ENCODE measurements at places on chromosomes 12 and 14.

- no peak for DNase-seq
Measured at GRCh38 chr14:98501335-98501734, 770.7 kb downstream of the BCL11B start.

- no peak for DNase-seq
Measured at GRCh38 chr14:100580316-100581227, 6.6 kb downstream of the BEGAIN start.

GRCh38 chr12:45743247-45743646 lies 13.7 kb downstream of the ARID2 start:
- no peak for DNase-seq

GRCh38 chr12:72406111-72406510 lies 133.9 kb downstream of the TRHDE start:
- no peak for DNase-seq

- DNase-seq: no peak
Measured at GRCh38 chr12:123474485-123475245, 16.7 kb downstream of the SNRNP35 start.

- no peak for DNase-seq
Measured at GRCh38 chr12:24797901-24798300, 151.0 kb downstream of the BCAT1 start.

DNA sequence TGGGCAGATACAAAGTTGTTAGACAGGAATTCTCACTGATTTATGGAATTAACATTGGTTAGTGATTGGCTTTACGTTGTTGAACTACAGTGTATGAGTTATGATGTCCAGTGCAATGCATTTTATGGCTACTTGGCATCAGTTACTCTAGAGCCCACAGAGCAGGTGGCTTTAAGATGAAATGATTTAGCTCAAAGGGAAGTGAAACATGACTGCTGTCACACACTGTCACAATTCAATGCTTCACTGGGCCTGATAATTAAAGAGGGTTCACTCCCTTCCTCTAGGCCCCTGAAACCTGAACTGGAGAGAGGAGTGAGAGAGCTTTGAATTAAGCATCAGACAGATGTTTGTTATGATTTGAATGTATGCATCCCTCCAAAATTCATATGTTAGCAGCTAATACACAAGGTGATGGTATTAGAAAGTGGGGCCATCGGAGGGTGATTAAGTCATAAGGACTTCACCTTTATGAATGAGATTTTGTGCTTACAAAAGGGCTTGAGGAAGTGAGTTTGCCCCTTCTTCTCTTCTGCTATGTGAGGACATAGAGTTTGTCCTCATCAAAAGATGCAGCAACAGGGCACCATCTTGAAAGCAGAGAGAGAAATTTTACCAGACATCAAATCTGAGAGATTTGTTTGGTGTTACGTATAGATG lies 175.8 kb upstream of the GRIN2B start:
- DNase-seq: peak; percentile 62

DNA sequence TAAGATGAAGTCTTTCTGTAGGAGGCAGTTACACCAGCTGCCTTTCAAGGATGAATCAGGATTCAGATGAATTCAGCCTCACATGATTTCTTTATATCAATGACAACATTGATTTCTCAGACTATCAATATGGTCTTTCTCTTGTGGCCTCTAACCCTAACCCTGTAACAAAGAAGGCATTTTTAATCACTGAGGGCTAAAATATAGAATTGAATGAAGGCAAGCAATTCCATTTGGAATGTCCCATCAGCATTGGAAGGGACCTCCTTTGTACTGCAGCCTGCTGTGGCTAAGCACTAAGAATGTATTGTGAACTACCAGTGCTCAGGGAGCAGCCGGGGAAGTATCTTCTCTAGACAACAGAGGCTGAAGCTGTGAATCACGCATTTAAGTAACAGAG lies 90.6 kb upstream of the FRMD6 start:
- DNase-seq: no peak

DNA sequence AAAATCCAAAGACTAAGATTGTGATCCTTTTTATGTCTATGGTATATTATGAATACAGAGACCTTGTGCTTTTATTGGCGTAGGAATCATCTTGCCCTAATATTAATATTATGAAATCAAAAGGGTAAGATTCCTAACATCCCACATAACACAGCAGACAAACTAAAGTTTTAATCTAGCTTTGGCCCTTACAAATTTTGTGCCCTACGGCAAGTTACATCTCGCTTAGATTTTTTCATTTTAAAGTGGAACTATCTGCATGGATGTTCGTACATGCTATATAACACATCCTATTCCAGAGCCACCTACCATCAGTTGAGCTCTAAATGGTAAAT lies 217 bp upstream of the SMIM10L1 start:
- DNase-seq: no peak

DNA sequence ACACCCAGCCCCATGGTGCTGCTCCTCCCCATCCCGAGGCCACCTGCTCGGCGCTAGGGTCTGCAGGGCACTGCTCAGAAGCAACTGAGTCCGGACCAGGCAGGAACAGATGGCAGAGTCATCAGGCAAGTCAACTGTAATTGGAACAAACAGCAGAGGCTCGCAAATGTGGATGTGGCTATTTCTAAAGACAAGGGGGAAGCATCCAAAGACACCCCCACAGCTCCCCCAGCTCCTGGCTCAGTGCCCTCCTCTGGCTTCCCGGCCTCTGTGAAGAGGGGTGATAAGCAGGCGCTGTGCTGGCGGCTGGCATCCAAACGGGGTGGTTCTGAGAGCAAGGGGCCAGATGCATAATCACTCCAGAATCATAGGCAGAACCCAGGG lies 125.6 kb downstream of the PIWIL1 start:
- DNase-seq: no peak

DNA sequence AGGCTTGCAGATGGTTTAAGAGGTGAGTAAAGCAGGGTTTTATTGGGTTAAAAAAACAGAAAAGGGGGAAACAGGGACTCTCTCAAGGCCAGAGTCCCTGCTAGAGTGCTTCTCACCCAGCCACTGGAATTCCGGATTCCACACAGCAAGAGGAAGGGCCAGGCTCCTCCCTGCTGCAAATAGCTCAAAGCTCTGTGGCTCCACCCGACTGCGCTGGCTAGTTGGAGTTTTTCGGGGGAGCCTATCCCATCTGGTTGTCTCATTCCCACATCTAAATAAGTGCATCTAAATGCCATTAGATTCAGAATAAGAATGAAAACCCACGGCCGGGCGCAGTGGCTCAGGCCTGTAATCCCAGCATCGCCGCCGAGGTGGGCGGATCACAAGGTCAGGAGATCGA lies 791.5 kb downstream of the SLC16A7 start:
- no peak for DNase-seq

DNA sequence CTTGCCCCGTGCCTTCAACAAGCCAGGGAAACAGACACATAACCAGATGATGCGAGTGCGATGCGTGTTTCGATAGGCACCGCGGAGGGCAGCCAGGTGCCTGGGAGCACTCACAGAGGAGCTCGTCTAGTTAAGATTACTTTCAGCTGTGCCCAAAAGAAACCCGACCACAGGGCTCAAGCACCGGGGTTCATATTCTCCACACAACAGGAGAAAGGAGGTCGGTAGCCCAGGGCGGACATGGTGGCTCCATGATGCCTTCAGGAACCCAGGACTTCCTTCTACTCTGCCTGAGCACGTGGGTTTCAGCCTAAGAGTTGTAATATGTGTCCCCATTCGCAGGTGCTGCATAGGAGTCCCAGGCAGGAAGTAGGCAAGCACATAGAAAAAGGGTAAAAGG lies 53.7 kb upstream of the DDX11 start:
- DNase-seq: no peak

DNA sequence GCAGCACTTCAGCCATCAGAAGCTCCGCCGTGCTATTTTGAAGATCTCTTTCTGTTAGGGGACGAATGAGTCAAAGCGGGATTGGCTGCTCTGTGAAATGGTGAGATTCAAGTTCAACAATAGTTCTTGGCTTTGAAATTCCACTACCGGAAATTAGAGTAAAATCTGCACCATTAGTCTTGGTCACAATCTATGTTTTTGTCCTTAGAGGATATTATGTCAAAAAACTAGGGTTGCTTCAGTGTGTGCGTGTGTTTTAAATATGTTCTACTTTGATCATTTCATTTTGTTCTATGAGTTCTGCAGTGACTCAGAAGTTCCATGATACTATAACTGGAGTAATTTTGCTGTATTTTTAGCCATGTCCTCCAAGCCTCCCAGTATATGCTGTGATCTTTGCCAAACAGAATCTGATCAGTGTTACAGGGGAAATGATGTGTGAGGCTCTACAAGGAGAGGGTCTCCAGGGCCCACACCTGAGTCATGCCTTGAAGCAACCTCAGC lies 22.6 kb downstream of the GPHB5 start:
- no peak for DNase-seq

DNA sequence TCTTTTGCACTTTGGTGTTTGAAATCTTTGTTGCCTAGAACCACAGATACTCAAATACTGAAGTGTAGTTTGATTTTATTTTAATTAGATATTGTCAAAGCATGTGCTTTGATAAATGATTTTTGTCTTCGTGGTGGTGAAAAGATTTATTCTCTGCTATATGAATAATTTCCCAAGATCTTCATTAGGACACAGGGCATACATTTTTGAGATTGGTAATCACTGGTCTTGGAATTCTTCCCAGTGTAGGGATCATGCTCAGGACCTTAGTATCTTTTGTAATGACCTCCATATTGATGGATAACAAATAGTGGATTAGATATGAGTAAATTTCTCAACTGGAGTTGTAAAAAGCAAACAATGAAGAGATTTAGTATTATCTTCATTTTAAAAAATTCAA lies 28.2 kb downstream of the TBK1 start:
- DNase-seq: no peak

DNA sequence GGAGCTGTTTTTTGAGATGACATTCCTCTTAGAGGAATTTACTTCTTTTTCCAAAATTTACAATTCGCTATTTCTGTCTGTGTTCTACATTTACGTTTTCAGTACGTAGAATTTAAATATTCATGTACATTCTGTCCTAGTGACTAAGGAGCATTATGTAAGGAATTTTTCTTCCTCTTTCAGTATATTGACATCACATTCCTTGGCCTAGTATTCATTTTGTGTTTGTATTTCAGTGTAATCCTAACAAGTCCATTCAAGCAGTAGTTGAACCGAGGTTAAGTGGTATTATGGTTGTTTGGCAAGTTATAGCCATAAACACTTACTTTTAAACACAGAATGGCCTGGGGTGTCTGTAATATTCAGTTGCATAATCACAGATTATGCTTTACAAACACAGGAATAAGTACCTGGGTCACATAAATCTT lies 465.2 kb downstream of the PCNX1 start:
- no peak for DNase-seq

- no peak for DNase-seq
Measured at GRCh38 chr14:43706900-43707299, 800.2 kb downstream of the FSCB start.

GRCh38 chr12:122842505-122843405 lies 7.5 kb downstream of the HIP1R start:
- DNase-seq: no peak

- DNase-seq: no peak
Measured at GRCh38 chr12:116165036-116165425, 112.5 kb downstream of the MED13L start.

- DNase-seq: no peak
Measured at GRCh38 chr12:80186727-80187217, 87.4 kb downstream of the OTOGL start.

- DNase-seq: no peak
Measured at GRCh38 chr12:38159092-38159551, 157.5 kb upstream of the ALG10B start.

DNA sequence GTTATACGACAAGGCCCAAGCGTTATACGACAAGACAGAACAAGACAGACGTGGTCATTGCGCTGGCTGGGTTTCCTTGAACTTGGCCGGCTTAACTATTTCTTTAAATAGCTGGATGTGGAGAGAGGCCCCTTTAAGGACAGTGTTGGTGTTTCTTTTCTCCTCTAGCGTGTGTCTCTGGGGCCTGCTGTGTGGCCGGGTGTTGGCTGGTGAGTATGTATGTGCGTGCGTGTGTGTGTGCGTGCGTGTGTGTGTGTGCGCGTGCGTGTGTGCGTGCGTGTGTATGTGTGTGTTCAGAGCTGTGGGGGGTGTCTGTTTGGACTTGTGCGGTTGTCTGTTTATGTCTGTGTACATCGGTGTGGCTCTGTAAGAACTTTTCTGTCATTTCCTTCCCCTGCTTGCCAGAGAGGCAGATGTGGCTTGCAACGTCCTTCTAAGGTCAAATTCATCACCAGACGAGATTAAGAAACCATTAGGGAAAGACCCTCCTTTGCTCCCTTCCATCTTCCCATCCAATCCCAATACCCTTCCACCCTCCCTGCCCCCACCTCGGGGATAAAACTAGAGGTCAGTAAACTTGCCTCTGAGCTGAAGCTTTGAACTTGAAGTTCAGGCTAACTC lies 78.6 kb upstream of the TBX3 start:
- no peak for DNase-seq

GRCh38 chr12:45235087-45236025 lies 19.5 kb downstream of the ANO6 start:
- DNase-seq: no peak

DNA sequence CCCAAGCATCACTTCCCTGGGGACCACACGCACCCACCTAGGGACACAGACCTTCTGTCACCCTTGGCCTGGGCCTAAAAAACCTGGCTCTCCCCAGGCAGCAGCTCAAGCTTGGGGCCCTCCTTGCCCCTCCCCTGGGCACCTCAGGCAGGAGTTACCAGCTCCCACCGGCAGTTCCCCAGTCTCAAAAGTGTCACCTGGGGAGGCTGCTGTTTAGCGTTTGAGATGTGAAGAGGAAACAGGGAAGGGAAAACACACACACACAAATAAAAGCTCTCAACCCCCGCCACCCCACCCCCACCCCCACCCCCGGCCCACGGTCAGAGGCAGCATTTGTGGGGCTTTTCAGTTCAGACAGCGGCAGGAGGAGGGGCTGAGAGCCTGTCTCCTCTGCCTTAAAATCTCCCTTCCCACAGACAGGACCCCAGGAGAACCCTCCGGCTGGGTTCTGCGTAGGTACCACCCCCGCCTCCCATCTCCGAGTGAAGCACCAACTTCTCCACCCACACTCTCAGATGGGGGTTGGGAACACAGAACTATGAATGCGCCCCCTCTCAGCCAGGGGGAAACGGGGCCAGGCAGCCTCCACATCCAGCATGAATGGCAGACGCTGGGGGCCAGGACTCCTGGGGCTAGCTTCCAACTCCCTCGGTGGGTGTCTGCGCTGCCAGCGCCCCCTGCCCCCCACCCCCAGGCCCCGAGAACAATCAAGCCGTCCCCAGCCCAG lies 3.0 kb downstream of the NCOR2 start:
- no peak for DNase-seq

GRCh38 chr12:54840244-54840865 lies 14.0 kb upstream of the MUCL1 start:
- DNase-seq: no peak

GRCh38 chr14:30553311-30553989 lies 5.5 kb upstream of the G2E3 start:
- no peak for DNase-seq

DNA sequence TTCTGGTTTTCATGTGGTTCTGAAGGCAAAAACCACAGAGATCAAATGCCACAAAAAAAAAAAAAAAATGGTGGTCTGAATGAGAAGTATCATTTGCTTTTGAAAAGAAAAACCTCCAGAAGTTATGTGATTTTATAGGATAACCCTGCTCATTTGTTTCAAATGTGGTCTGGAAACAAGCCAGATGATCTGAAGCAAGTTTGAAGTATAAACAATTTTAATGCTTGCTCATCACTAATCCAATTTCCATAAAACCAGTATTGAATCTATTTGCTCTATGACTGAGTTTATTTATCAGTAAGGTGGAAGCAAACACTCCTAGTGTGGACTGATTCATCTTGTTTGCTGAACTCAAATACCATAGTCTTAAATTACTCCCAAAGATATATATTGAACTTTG lies 407.3 kb upstream of the FLRT2 start:
- DNase-seq: no peak

- DNase-seq: no peak
Measured at GRCh38 chr12:85877459-85877858, 3.4 kb downstream of the NTS start.

Data from GM19239 (cell line).